Activated T-helper 1 cell treated with Interleukin-2 at 50 U/mL for 16 hours (primary cell): ENCODE measurements at places on chromosomes 3 and 15.

- DNase-seq: no peak
Observed at GRCh38 chr3:155334914-155335723, 41.6 kb upstream of the STRIT1 start.

GRCh38 chr3:175129571-175129970 lies 270.4 kb downstream of the NAALADL2 start:
- DNase-seq: no peak

- no peak for DNase-seq
Observed at GRCh38 chr3:78895528-78895927, 872.3 kb downstream of the ROBO1 start.

DNA sequence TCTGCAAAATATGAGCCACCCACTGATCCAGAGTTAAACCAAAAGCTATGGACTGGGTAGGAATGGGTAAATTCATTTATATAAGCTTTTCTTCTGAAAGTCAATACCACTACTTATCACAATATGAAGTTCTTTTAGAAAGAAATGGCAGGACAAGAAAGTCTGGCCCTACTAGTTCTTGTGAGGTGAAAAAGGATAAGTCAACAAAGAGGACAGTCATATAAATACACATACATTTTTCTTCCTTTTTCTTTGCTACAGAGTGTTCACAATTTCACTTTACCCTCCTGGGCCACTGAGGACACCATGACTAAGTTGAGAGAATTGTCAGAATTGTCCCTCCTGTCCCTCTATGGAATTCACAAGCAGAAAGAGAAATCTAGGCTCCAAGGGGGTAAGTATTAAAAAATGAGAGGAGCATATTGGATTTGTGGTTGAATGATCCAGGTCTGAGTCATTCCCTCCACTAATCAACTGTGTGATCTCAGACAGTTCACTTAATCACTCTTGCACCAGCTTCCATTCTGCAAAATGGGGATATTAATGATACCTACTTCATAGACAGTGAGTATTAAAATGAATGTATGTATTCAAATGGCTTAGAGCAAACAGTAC lies 27.6 kb downstream of the ACP3 start:
- DNase-seq: no peak

DNA sequence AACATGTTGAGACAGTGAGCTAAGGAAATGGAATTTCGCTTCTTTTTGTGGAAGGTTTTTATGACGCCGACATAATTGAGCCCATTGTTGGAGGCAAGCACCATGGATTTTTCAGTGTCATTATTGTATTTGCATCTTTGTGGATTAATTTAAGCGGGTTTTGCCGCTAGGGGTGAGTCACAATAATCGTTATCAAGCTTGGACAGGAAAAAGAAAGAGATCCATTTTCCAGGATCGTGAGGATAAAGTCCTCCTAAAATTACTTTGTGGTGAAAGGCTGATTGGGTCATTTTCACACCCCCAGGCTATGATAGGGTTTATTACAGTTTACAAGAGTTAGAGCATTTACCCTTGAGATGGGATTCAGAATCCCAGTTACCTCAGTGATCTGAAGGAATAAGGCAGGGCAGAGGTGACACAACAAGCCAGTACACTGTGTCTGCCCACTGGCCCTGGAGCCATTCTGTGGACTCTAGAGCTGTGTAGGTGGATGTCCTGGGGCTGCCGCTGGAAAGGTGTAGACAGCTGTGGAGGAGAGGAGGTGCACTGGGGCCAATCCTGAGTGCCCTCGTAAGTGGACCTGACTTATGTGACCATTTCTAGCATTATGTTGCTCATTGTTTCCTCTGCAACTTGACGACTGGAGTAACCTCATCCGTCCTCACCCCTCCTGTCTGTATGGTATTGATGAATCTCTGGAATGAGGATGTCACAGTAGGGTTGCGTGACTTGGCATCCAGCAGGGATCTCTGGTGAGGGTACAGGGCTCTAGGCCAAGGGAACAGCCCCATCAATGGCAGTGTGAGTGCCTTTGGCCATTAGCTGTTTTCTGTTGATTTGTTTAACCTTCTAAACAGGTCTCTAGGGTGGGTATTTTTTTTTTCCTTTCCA lies 370.1 kb downstream of the LRTM1 start:
- no peak for DNase-seq

GRCh38 chr3:43426388-43426787 lies 140.0 kb downstream of the SNRK start:
- DNase-seq: no peak

DNA sequence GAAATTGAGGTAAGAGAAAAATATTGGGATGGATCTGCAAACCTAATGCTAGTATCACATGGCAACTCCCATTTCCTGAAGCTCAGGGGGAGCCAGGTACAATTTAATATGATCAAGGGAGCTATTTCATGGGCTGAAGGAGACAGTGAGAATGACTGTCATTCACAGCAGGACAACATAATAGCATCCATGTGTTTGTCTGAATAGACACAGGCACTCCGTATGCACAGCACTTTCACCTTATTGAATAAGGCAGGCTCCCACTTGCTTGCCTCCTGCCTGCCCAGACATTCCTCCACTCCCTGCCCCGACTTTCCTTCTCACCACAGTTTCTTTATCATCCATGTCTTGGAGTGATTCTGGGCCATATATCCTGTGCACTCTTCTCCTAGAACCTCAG lies 156.6 kb upstream of the SLC24A5 start:
- DNase-seq: no peak

DNA sequence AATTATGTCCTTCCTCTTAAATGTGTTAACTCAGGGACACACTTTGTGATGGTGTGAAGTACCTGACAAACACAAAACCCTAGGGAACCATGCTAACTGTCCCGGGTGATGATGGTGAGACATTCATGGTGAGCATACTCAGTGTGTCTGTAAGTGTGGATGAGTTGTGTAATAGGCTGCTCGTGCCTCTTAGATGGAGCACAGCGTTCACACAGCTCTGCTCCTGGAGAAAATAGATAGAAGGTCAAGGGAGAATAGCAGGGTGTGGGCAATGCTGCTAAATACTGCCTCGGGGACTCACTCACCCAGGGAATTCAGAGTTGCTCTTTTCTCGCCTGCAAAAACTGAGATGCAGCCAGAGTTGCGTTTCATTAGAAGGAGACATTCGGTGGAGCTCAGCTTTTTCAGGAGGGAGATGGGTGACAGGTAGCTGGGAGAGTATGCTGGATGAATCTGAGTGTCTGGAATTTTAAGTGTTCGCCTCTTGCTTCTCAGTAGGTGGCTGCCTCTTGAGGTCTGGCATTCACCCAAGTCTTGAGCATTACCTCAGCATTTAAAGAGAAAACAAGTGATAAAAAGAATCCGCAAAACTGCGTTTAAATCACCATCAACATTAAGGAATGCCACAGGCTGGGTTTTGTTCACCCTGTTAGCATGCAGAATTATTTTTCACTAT lies 813.2 kb downstream of the AGBL1 start:
- no peak for DNase-seq

DNA sequence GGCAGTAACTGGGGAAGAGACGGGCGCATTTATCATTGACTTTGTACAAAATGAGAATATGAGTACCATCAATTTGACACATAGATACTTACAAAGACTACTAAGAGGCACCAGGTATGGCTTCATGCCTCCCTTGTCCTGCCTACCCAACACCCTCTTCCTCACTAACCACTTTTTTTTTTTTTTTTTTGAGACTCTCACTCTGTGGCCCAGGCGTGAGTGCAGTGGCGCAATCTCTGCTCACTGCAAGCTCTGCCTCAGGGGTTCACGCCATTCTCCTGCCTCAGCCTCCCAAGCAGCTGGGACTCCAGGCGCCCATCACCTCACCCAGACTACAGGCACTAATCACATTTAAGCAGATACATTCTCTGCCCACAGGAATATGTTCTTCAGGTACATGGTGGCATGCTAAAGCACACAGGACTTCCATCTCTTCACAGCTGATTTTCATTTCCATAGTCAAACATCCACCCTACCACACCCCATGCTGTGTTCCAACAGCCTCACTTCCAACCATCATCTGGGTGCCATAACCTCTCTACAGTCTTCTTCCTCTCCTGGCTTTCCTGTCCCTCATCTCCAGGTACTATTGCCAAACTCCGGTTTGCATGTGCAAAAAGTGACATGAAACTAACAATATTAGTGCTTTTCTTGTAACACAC lies 41.7 kb downstream of the RAB27A start:
- no peak for DNase-seq

DNA sequence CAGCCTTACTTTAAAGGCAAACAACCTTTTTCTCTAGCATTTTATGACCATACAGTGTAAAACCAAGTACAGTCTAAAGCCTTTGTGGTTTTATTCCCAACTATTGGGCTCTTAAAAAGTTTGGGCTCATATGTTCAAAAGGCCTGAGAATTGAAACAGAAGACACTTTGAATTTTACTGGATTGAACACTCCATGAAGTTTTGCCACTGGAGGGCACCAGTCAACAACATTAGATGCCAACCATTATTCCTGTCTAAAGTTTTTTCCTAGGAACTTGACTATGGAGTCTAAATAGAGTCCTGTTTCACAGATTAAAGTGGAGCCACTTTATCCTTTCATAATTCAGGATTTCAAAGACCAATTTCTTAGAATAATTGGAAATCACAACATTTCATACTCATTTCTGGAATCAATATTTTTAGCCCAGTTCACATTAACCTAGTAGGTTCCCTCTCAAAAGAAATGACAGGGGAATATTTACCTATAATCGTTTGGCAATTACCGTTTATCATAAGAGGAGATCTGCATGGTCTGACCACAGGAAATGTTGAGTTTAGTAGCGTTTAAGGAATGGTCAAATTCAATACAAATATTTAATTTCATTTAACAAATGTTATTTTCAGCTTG lies 244.1 kb upstream of the PDZRN3 start:
- no peak for DNase-seq

- DNase-seq: no peak
Observed at GRCh38 chr15:44781128-44781810, 44.9 kb downstream of the TRIM69 start.

DNA sequence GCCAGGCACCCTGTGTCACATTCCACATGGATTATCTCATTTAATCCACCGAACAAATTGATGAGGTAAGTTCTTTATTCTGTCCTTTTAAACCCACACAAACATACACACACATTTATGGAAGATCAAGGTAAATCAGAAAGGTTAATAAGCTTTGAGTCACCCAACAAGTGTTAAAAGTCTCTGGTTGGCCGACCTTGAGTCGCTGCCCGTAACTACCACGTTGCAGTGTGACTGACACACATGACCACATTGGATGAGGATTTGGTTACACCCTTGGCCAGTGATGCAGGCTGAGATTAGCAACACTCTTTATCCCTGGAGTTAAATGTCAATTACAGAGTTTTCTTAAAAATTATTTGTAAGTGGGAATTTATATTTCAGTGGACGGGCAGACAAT lies 19.2 kb downstream of the FOXP1 start:
- DNase-seq: no peak

DNA sequence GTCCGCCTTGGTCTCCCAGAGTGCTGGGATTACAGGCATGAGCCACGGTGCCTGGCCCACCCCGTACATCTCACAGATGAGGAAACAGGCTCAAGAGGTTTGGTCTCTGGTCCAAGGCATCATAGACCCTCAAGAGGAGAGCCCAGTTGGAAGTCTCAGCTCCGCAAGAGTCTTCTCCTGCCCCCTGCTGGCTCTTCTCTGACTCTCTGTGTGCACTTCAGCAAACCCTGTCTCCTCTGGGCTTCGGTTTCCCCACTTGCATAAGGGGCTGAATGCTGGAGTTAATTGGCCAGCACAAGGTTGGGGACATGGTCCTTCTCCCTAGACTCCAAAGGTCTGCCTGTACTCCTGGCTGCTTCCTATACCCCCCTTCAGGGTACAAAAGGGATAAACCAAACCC lies 3.9 kb downstream of the MST1R start:
- DNase-seq: no peak

DNA sequence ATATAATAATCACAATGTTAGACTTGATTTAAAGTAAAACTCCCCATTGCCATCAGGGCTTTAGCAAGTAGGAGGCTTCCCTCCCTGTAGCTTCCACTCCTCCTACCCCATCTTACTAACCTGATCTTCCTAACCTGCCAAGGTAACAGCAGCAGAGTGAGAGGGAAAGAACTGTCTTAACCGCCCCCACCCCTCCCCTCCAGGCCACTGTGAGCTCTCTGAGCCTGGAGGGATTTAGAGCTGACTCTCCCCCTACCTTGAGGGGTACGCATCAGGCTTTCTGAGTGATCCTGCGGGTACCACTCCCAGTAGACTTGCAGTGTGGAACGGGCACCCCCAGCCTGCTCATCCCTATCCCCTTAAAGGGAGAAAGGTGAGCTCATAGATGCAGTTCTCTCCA lies 11.4 kb upstream of the PRSS50 start:
- DNase-seq: no peak

GRCh38 chr3:111210866-111211564 lies 139.4 kb downstream of the NECTIN3 start:
- no peak for DNase-seq

DNA sequence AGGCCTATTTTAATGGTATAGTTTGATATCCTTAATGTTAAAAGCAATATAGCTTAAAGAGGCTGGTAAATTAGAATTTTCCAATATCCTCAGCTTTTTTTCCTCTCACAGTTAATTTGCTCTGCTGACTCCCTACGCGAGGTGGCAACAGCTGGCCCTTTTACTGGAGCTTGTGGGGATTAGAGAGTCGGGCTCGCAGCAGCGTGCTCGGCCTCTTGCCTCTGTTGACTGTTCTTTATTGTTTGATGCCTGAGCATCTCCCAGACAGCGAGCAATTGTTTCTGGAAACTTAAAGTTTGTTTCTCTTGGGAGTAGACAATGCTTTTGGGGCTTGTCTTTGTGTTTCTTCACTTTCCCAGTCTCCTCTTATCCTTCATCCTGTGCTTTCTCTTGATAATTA lies 80.8 kb downstream of the OPA1 start:
- no peak for DNase-seq

- DNase-seq: no peak
Observed at GRCh38 chr3:138862531-138862923, 27.8 kb upstream of the PIK3CB start.

DNA sequence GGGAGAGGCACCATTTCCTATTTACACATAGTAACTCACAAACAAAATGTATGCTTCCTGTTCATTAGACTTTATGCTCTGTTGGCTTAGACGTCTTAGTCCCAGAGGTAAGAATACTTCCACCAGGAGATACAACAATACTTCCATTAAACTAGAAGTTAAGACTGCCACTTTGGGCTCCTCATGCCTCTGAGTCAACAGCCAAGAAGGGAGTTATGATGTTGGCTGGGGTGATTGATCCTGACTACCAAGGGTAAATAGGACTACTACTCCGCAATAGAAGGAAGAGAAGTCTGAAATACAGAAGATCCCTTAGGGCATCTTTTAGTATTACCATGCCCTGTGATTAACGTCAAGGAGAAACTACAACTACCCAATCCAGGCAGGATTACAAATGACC lies 43.5 kb upstream of the ABI3BP start:
- DNase-seq: no peak

GRCh38 chr15:85587707-85588411 lies 206.9 kb downstream of the KLHL25 start:
- no peak for DNase-seq
